ENCODE measurements at places on chromosomes 5 and 9.
A peak's percentile ranks its signal among the peaks of the same experiment; 100 is the strongest.

- no peak for DNase-seq
These were observed 40.2 kb downstream of the PDE6A start for GRCh38 chr5:149904293-149904886.

DNA sequence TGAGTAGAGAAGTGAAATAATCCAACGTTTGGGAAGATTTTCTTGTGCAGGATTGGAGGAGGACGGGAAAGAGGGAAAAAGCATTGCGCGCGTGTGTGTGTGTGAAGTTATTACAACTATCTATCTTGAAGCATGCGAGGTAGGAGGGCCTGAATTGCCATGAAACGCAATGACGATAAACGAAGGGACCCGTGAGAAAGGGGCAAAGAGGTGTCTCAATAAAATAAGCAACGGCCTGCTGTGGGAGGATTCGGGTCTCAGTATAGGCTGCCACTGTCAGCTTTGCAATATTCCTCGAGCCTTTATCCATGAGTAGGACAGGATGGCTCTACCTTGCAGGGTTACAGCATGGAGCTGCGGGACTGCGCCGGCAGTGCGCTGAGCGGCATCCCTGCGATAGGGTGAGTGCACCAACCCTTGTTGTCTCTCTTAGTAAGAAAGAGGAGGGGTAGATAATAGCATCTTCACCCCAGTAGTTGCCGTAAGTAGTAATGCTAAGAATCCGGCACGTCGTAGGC lies 631 bp upstream of the RCL1 start:
- no peak for DNase-seq

DNA sequence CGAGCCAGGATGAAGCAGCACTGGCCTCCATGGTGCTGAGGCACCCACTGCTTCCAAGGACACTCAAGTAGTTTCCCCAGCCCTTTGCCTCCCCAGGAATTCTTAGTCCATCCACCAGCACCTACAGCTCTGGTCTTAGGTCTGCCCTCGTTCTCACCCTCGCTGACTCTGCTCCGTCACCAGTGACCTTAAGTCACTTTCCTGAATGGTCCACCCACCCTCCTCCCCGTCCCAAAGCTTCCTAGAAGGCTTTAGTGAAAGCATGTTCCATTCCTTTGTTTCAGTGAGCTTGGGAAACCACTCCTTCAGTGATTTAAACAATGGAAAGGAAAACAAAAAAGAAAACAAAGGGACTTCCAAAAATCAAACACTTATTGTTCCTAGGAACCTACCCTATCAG lies 54.6 kb upstream of the MAP3K1 start:
- DNase-seq = no peak

- no peak for DNase-seq
These were observed 201.1 kb upstream of the KLF9 start for GRCh38 chr9:70615464-70616138.

- no peak for DNase-seq
These were observed 1.3 kb downstream of the ARSB start for GRCh38 chr5:78983601-78984438.

DNA sequence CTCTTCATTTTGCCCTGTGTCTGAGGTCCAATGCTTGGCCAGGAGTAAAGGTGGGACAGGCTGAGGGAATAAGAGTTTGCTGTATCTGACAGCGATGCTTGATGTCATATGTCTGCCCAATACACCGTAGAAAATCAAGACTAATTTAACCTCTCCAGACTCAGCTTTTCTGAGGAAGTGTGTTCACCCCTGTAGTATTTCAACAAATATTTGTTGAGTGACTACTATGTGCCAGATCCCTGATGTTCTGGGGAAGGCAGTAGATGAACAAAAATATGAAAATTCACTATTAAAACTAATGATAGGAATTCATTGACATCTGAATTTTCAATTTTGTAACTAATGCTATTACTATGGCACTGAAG lies 489.7 kb downstream of the EBF1 start:
- no peak for DNase-seq

DNA sequence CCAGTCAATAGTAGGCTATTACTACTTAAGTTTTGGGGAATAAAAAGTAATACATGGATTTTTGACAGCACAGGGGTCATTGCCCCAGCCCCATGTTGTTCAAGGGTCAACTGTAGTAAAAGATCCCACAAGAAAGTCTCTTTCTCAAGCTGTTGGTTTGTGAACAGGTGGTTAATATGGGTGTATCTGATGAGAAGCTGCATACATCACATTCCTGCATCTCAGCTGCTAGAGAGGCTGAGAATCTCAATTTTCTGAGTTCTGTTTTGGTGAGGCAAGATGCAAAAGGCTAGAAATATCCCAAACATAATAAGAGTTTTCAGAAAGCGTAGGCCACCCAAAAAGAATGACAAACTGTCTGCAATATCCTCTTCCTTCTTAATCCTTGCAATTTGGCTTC lies 76.8 kb upstream of the DAPK1 start:
- no peak for DNase-seq

- no peak for DNase-seq
These were observed 19.3 kb downstream of the ABHD17B start for GRCh38 chr9:71891557-71892189.

- DNase-seq = no peak
These were observed 130.4 kb upstream of the RAI14 start for GRCh38 chr5:34525761-34526160.

GRCh38 chr5:31366941-31367340 lies 165.0 kb downstream of the DROSHA start:
- DNase-seq = peak; percentile 53

GRCh38 chr5:127085796-127086195 lies 12.5 kb upstream of the C5orf63 start:
- DNase-seq = no peak

- DNase-seq = no peak
These were observed 476.8 kb downstream of the CETN3 start for GRCh38 chr5:89932771-89933181.

- peak; percentile 14 for DNase-seq
These were observed 60.9 kb upstream of the SLC2A8 start for GRCh38 chr9:127336086-127336485.

DNA sequence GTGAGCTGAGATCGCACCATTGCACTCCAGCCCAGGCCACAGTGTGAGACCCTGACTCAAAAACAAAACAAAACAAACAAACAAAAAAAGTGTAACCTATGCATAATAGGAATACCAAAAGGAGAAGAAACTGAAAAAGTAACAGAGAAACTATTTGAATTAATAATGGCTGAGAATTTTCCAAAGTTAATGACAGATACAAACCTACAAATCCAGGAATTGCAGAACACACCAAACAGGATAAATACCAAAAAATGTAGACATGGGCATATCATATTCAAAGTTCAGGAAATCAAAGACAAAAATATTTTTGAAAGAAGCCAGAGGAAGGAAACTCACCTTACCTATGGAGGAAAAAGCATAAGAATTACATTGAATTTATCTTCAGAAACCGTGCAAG lies 383.7 kb upstream of the POU5F2 start:
- no peak for DNase-seq

DNA sequence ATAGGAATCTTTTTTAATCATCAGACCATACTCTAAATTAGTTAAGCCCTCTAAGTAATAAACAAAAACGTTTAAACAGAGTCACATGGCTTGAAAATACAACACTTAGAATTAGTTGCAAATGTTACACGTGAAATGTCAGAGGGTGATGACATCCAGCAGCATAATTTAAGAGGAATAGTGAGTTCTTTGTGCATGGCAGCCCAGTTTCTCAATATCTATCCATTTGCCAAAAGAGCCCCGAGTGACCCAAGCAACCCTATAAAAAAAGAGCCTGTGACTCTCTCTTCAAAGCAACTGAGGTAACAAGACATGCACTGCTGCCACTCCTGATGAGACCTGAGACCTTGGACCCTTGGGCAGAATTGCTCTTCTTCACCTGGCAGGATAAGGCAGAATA lies 96.9 kb upstream of the RASA1 start:
- no peak for DNase-seq

- no peak for DNase-seq
These were observed 7.9 kb upstream of the SLC6A7 start for GRCh38 chr5:150181766-150182545.

DNA sequence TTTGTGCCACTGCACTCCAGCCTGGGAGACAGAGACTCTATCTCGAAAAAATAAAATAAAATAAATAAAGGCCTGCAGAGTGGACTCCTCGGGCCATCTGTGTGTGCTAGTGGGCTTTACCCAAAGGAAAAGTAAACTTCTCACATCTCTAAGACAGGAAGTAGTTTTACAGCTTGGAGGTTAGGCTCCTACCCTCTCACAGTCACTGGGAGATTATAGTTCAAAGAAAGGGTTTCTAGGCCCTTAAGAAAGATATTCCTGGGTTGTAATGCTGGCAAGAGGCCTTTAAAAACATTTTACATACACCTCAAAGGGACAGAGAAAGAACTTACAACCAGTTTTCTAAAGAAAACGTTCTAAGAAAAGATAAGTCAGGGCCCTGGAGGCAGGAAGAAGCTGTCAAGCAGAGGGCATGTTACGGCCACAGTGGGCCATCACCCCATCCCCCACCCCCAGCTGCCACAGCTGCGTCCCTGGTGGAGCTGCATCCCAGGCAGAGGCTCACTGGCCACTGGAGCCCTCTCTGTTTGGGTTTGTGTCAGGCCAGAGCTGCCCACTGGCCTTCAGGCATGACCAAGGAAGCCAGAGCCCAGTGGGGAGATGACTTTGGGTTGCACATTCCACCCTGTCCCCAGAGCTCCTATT lies 78.1 kb upstream of the CDK20 start:
- peak; percentile 28 for DNase-seq

DNA sequence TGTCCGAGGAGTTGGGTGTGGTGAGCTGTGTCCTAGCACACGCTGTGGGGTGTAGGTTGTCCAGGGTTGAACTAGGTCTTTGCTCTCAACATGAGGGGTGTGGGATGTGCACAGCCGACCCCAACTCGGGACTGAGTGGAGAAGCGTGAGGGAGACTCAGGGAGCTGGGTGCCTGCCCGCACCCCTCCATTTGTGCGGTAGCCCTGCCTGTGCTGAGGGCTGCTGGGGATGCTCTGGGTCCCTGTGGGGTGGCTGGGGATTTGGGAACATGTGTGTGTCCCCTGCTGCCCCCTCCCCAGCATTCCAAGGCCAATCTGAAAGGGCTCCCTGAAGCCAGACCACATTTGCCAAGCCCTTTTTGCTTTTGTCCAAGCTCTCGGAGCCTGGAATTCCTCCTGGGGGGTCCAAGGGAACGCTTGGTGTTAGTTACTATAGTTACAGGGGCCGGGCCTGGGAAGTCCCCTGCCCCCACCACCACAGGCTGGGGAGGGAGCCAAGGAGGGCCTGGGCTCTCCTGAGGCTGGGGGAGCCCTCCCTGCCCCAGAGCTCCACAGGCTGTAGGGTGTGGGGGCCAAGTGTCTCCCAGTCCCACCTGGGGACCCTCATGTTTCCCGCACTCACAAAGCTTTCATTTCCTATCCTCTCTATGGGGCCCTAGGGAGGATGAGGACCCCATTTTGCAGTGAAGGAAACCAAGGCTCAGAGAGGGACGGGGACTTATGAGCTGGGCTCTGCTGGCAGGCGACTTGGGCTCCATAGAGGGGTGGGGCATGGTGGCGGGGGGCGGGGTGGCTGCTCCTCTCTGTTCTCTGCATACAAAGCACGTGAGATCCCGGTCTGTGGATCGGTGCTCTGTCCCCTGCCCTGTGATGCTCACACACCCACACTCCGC lies 1.1 kb downstream of the CRB2 start:
- peak; percentile 83 for DNase-seq

GRCh38 chr9:68507130-68507805 lies 33.4 kb downstream of the TMEM252 start:
- DNase-seq = peak; percentile 23

DNA sequence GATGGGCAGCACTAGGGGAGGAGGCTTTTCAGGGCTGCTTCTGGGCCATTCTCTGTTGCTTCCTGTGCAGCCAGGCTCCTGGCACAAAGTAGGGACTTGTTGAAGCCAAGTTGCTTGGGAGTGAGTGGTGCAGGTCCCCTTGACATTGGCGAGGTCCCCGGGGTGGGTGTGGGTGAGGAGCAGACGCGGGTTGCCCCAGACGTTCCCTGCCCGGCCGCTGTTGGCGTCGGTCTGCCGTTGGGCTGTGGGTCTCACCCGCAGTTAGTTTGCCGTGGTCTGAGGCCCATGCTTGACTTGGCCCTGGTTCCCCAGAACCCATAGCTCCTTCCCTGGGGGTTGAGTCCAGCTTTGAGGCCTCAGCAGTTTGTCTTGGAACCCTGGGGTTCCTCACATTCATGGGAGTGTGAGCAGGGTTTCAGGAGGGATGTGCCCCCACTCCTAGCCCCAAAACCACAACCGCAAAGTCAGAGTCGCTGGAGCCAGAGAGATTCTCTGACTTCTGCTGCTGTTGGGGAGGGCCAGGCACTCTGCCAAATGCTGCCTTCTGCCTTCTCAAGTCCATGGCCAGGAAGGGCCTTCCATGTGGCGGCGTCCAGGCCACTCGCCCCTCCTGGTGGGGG lies 77.5 kb downstream of the RXRA start:
- peak; percentile 91 for DNase-seq

GRCh38 chr9:128136816-128137793 lies 9.6 kb upstream of the PTGES2 start:
- peak; percentile 87 for DNase-seq

GRCh38 chr5:51484326-51484725 lies 101.1 kb downstream of the ISL1 start:
- DNase-seq = no peak

- DNase-seq = peak; percentile 69
These were observed 605 bp downstream of the CHSY3 start for GRCh38 chr5:129904667-129905472.

GRCh38 chr5:79745255-79745654 lies 55.6 kb downstream of the CMYA5 start:
- DNase-seq = no peak

Data from astrocyte of the hippocampus (primary cell).